ENCODE measurements at places on chromosomes 16 and 17.

DNA sequence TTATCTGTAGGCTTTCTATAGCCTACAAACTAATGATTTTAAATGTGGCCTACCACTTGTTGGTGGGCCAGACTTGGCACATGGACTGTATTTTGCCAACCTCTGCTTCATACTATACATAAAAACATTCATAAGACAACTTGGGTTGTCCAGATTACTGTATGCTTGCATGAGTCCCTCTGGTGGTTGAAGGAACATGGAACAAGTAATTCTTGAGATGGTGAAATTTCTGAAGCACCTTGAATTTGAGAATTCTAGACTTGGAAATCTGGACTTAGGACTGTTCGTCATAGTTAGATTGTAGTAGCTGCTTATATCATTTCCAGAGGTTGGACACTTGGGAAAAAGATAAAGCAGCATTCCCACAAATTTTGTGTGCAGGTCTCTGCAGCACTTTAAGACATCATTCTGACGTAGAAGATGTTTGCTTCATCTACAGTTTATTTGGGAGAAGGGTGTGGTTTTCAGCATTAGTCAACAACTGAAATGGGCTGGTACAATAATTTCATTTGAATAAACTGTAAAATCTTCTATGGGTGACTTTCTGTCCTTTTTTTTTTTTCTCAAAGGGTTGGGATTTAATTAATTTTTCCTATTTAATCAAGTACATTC is 31.2 kb downstream of the NFATC3 start:
- DNase-seq = peak; percentile 30

DNA sequence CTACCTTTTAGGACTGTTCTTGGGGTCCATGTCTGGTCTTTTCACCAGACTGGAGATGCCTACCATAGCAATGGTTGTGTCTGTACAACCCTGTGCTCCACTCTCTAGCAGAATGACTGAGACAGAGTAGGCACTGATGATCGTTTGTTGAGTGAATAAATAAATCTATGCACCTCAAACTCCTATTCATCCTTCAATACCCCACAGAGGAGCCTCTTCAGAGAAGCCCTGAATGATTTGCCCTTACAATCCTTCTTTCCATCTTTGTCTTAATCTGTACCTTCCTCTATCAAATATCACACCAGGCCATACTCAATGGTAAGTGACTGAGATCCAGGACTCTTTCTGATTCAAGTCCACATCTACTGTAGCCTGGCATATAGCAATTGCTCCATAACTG is 23.3 kb downstream of the PIMREG start:
- DNase-seq = no peak

DNA sequence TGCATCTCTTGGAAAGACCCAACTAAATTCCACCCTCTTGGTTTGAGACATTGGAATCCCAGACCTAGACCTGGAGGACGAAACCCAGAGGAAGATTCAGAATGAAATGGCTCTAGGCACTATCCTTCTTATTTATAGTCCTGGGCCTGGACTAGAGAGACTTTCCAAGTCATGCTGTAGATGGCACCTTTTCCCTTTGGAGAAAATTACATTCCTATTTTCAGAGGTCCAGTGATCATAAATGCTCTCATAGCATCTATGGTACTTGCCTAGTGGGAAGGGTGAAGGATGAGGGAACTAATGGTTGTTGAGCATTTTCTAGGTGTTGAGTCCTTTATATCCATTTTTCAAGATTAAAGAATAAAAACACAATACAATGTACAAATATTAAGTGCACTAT is 37.1 kb downstream of the SPACA3 start:
- DNase-seq = no peak

- no peak for DNase-seq
Measured at GRCh38 chr16:78982096-78982744, 618.3 kb downstream of the MAF start.

DNA sequence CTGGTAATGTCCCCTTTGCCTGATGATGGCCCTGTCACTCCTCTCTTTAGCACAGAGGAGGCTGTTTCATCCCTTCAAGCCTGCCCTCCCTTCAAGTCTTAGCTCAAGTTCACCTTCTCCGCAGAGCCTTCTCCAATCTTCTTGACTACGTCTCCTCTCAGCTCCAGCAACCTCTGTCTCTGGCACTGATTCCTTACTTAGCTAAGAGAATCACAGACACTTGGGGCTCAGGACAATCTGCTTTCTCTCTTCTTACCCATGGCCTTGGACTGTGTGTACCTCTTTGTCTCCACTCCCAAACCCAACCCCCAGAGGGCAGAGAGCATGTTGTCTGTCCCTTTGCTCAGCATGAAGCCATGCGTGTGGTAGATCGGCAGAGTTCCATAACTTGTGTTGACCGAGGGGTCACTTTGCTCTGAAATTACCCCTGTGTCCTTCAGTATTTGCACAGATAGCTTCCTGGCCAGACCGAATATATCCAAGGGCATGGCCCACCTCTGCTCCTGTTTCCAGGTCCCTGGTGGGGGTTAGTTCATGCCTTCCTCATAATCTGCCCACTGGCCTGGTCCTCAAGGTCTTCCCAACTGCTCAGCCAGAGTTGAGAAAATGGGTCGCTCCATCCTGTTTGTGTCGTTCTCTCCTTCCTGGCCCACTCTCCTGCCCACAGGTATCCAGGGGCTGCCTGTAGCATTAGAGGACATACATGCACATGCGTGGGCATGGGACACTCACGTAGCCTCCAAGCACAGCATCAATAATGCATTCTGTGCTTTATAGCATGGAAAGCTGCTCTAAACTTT is 41.6 kb downstream of the MAPT start:
- DNase-seq = no peak

- no peak for DNase-seq
Measured at GRCh38 chr17:28327031-28327607, 8.1 kb downstream of the TMEM97 start.

DNA sequence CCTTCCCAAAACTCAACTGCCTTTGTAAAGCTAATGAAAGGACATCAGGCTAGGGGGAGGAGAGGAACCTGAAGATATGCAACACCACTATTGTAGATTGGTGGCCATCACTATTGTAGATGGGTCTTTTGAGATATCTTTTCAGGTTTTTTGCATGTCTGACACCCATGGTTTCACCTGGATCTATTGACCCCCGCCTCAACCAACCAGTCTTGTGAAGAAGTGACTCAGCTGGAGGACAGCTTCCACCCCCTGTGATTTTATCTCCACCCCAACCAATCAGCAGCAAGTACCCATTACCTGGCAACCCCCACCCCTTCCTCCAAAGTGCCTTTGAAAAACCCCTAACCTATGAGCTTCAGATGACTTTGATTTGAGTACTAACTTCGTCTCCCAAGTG is 382.6 kb upstream of the GOT2 start:
- DNase-seq = no peak

GRCh38 chr16:13923703-13924298 is 3.8 kb downstream of the ERCC4 start:
- DNase-seq = peak; percentile 40

- no peak for DNase-seq
Measured at GRCh38 chr16:85777583-85778310, 21.6 kb downstream of the EMC8 start.

- no peak for DNase-seq
Measured at GRCh38 chr17:83062818-83063671, 16.4 kb upstream of the METRNL start.

DNA sequence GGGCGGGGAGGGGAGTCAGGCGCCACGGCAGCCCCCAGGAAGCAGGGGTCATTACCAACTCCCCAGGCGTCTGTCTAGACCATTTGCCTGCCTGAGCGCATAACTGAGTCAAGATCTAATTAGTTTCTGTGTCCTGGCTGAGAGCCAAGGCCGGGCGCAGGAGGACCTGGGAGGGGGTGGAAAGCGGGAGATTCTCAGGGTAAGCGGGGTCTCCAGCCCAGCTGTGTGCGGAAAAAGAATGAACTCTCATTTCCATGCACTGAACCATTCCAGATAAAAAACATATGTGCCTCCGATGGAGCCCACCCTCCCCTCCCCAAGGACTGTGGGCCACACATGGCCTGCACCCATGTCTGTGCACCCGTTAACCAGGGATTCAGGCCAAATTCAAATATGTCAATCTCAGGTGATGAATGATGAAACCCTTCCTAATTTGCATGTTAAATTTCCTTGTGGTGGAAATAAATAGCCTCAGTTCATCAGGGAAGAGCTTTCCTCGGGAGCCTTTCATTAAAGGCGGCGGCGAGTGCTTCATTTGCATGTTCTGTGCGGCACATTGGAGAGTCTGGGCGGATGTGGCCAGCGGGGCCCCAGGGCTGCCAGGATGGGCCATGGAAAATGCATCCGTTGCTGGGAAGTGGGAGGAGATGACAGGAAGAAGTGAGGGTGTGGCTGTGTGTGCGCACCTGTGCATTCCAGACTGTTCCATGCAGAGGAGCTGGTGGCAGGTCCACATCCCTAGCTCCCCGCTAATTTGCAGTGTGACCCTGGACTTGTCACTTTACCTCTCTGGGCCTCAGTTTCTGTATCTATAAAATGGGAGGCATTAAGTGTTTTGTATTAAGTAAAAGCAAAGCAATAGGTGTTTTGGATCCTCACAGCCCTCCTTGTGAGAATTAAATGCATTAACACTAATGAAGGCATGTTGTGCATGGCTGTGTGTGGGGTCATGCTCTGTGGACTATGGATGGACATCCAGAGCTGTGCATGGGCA is 151.1 kb downstream of the SDK2 start:
- no peak for DNase-seq

GRCh38 chr16:676913-677312 is 1.4 kb downstream of the RHBDL1 start:
- no peak for DNase-seq

DNA sequence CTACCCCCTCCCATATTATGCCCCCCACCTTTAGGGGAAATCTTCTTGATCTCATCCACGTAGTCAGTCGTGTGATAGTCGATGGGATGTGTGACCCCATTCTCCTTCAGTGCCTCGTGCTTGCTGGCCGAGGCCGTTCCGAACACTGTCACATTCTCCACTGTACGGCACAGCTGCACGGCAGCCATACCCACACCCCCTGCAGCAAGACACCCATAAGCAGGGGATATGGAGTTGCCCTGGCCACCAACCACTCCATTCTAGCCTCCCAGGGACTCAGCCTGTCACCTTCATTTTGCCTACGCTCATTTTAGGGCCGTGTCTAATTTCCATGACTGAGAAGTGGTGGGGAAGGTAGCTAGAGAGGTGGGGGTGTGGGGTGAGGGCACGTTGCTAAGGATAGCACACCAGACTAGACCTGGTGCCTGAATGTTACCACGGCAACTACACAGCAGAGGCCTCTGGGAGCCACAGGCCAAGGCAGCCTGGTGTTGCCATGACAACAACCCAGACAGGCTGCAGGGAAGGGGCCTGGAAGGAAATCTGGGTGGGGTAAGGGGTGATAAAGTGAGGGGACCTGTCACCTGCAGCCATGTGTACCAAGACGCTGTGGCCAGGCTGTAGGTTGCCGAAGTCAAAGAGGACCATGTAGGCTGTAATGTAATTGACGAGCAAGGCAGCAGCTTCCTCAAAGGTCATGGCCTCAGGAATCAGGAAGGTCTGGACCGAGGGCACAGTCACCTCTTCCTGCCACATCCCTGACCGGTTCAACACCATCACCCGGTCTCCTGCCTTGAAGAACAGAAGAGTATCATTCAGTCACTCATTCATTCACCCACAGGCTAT is 4.0 kb downstream of the VAT1 start:
- no peak for DNase-seq

GRCh38 chr17:1312261-1312870 is 32.9 kb downstream of the TRARG1 start:
- DNase-seq = peak; percentile 61

- peak; percentile 65 for DNase-seq
Measured at GRCh38 chr16:22188595-22189442, 17.3 kb upstream of the EEF2K start.

GRCh38 chr17:46136820-46137219 is 56.4 kb downstream of the KANSL1 start:
- no peak for DNase-seq

DNA sequence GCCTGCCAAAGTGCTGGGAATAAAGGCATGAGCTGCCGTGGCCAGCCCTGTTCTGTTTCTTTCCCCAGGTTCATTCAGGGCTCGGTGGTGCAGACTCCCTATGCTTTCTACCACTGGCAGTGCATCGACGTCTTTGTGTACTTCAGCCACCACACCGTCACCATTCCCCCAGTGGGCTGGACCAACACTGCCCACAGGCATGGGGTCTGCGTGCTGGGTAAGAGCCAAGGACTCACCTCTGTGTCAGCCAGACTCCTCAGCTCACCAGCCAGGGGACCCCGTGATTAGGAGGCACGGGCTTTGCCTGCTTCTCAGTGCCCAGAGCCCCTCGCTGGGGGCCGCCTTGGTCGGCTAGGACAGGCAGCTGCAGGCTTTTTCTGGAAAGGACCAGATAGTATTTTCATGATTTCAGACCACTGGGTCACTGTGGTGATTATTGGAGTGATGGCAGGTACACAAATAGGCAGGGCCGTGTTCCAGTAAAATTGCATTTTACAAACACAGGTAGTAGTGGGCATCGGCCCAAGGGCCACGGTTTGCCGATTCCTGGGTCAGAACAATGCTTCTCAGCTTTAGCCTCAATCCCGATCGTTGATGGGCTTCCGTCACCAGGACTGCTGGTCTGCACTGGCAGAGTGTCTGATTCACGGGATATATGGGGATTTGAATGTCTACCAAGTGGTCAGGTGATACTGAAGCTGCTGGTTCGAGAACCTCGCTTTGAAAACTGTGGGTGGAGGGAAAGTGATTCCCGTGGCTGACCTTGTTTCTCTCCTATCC is 5.0 kb downstream of the ENGASE start:
- no peak for DNase-seq

- DNase-seq = no peak
Measured at GRCh38 chr17:83106913-83107655, 27.7 kb downstream of the METRNL start.

DNA sequence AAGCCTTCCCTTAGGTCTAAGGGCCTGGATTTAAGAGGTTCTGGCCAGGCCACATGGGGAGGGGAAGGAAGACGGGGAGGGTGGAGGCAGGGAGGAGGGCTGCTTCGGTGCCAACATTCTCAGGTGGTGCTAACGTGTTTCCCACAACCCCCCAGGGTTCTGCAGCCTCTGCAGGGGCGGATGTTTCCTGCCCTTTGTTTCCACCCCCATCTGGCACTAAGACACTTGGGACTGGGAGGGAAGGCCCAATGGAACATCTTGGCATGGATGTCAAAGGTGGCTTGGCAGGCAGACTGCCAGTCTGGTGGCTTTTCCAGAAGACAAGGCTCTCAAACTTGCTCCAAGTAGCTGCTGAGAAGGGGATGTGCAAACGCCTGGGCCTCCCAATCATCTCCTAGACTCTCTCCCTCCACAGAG is 12.7 kb downstream of the HIC1 start:
- DNase-seq = no peak

- DNase-seq = no peak
Measured at GRCh38 chr17:55825213-55825612, 74.4 kb downstream of the PCTP start.

- no peak for DNase-seq
Measured at GRCh38 chr17:3988297-3989040, 24.2 kb upstream of the ATP2A3 start.

- no peak for DNase-seq
Measured at GRCh38 chr17:55410722-55411462, 10.7 kb downstream of the MMD start.

- DNase-seq = no peak
Measured at GRCh38 chr16:77905374-77905920, 116.9 kb upstream of the CLEC3A start.

GRCh38 chr16:87412371-87412995 is 20.3 kb downstream of the MAP1LC3B start:
- DNase-seq = no peak

Data from HEK293T (cell line).